COLO829 (cell line): ENCODE measurements at places on chromosomes 1 and 21.

GRCh38 chr21:32979598-32980268 is 46.0 kb upstream of the OLIG2 start:
- DNase-seq = no peak

GRCh38 chr21:29511096-29511495 is 212.4 kb downstream of the BACH1 start:
- no peak for DNase-seq

DNA sequence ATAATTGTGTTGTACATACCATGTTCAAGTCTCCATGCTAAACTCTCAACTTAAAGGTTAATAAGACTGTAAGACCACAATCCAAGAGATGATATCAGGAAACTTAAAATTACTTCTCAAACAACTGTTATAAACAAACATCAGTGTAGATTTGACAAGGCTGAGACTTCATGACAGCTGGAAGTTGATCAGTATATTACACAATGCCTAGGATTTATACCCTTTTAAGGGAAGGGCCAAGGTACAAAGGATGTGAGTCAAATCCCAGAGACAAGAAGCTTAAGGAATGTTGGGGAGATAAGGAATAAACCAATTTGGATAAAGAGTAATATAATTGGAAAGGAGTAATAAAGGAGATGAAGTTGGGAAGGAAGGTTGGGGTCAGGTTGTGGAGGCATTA is 98.8 kb downstream of the LBR start:
- DNase-seq = no peak

- DNase-seq = peak; percentile 13
Observed at GRCh38 chr21:18041012-18041411, 203.6 kb upstream of the CHODL start.

- no peak for DNase-seq
Observed at GRCh38 chr1:26857473-26858060, 5.4 kb upstream of the SFN start.

DNA sequence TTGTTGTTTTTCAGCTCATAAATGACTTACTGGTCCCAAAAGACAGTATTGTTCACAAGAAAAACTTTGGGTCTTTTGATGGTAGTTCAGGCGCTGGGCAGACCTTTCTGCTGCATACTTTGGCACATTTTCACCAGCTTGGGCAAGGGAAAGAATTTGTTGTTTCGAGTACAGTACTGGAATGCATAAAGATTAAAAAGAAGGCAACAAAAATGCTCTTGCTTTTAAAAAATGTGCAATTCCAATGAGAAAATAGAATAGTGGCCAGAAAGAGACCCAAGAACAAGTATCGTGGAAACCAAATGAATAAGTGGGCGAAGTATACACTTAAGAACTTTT is 56.0 kb downstream of the CLIC6 start:
- DNase-seq = no peak

GRCh38 chr1:93051961-93052360 is 27.1 kb upstream of the MTF2 start:
- DNase-seq = no peak

DNA sequence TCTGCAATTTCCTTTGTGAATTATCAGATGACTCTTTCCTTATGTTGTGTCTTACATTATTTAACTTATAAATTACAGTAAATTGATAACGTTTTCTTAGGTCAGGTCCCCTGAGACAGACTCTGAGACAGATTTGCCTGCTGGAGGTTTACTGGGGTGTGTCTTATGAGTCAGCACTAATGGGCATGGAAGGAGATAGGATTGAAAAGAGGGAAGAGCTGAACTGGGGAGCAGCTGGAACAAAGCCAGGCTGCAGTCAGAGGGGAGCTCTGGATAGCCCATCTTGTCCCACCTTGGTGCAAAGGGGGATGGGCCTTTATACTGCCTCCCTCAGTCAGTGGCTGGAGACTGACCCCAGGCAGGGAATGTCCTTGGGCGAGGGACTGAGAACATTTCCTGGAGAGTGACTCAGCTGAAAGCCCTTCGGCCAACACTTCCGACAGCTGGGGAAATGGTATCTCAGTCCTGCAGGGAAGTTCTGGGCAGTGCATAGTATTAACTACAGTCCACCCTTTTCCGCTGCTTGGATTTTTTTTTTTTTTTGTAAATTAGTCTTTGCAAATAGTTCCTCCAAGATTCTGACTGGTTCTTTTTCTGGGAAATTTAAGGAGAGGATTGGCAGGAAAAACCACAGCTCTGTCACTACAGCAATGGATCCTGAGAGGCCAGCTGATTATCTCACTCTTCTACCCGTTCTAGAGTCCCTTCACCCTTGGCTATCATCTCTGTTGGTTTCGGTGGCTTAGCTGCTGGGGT is 39.1 kb upstream of the CDC42BPA start:
- peak; percentile 91 for DNase-seq

GRCh38 chr1:155286544-155286943 is 9.3 kb downstream of the HCN3 start:
- no peak for DNase-seq

DNA sequence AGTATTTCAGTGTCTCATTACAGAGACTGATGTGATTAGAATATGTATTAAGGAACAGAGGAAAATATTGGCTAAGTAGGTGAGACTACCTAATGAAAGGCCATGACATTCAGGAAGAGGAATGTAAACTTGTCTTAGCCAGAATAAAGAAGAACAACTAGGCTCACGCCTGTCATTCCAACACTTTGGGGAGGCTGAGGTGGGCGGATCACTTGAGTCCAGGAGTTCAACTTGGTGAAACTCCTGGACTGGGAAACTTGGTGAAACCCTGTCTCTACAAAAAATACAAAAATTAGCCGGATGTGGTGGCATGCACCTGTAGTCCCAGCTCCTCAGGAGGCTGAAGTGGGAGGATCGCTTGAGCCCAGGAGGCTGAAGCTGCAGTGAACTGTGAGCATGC is 14.8 kb upstream of the CACYBP start:
- no peak for DNase-seq

- DNase-seq = no peak
Observed at GRCh38 chr1:58904299-58905125, 120.7 kb upstream of the JUN start.

- DNase-seq = no peak
Observed at GRCh38 chr1:60911966-60912697, 170.2 kb upstream of the NFIA start.

GRCh38 chr1:199242147-199242546 is 603.3 kb downstream of the PTPRC start:
- DNase-seq = no peak

DNA sequence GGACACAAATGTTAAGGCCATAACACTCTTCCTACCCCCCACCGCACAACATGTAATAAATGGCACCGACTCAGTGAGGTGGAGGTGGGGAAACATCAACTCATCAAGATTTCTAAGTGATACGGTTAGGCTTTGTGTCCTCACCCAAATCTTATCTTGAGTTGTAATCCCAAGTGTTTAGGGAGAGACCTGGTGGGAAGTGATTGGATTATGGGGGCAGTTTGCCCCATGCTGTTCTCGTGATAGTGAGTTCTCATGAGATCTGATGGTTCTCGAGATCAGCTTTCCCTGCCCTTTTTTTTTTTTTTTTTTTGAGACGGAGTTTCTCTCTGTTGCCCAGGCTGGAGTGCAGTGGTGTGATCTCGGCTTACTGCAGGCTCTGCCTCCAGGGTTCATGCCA is 51.0 kb upstream of the ACTL8 start:
- DNase-seq = no peak

DNA sequence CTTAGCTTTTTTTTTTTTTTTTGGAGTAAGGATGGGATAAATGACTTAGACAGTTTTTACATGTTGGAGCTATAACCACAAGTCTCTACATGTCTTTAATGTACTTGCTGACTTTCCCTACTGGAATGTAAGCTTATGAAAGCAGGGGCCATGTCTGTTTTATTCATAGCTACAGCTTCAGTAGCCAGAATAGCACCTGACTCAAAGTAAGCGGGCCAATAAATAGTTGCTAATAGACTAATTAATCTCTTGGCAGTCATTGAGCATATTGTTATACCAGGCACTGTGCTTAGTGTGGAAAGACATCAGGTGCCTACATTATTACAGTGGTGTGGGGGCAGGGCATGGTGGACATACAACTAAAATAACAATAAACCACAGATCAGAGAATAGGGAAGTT is 84.4 kb upstream of the HOOK1 start:
- no peak for DNase-seq

GRCh38 chr1:43878440-43878839 is 55.2 kb upstream of the ARTN start:
- no peak for DNase-seq

- DNase-seq = no peak
Observed at GRCh38 chr1:22782406-22782805, 71.8 kb downstream of the EPHB2 start.

GRCh38 chr1:2881556-2881955 is 80.1 kb upstream of the TTC34 start:
- no peak for DNase-seq

DNA sequence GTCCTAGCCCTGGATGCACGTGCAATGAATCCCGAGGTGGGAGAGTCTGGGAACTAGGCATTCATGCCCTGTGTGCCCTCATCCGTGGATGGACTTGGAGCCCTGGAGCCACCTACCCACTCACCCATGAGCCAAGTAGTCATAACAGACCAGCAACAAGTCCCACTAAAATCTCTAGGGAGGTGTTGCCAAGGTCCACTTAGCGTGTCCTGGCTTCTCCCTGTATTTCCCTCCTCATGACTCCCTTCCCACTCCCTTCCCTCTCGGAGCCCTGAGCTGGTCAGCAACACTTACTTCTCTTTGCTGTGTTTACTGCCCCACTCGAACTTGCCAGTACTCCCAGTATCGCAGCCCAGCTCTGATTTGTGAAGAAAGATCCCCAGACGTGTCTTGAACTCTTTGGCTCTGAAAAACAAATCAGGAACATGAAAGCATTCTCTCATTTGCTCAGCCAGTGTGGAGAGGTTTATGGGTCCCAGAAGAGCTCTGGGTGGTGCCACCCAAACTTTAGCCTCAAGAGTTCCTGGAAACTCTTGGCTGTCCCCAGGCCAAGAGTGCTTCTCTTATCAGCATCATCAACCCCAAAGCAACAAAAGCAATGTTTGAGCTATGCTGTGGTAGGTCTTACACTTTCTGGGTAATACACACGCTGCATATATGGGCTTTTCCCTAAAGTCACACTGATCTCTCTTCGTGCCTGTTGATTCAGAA is 1.1 kb downstream of the RGS16 start:
- no peak for DNase-seq

DNA sequence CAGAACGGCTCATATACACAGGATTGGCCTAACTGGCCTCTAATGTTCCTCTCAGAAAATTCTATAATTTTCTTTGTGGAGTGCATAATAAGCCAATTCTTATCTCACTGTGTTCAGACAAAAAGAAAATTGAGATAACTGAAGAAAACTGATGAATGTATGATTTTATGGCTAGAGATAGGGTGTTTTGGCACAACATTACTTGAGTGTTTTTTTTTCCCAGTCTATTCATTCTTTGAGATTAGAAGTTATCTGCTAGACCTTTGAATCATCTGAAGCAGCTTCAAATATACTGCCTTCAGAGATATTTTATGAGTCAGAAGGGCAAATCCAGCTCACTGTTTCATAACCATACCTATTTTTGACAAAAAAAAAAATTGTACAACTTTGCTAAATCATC is 85.6 kb downstream of the VAV3 start:
- no peak for DNase-seq

DNA sequence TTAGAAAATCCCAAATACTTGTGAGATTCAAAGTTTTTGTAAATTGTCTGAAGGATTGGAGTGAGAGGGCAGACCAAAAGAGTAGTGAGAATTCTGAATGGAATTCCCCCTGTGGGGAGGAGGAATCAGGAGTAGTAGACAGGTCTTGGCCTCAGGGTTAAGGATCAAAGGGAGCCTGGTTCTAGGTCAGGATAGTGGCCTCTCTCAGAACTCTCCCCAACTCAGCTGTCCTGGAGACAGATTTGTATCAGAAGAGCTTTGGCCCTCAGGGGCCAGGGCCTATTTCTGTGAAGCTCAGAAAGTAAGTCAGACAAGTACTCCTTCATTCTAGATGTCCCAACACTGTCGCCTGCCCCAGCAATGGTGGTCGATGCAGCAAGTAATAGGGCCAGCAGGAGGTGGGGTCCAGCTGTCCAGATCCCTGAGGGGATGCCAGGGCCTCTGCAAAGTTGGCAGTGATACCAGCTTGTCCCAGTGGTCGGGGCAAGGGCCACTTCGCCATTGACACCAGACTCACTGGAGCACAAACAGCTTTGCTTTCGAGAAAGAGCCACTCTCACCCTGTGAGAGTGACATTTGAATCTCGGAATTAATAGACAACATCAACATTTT is 115.2 kb downstream of the SLC25A24 start:
- DNase-seq = no peak

GRCh38 chr1:226154593-226154992 is 31.9 kb downstream of the ACBD3 start:
- no peak for DNase-seq

DNA sequence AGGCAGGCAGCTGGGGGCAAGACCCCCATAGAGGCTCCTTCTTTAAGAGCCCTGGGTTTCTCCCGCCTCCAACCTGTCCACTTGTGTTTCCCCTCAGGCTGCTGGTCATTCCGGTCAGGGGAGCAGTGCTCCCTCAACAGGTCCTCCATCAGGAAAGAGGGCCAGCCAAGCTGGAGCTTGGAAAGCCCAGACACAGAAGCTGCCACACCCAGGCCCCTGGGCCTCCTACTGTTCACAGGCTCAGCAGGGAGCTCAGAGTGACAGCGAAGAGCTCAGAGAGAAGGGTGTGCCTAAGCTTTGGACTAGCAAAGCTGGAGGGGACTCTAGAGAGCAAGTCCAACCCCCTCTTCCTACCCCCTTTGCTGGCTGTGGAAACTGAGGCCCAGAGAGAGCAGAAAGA is 10.3 kb upstream of the CDCP2 start:
- DNase-seq = no peak

GRCh38 chr1:37575692-37576091 is 19.0 kb downstream of the DNALI1 start:
- DNase-seq = no peak

DNA sequence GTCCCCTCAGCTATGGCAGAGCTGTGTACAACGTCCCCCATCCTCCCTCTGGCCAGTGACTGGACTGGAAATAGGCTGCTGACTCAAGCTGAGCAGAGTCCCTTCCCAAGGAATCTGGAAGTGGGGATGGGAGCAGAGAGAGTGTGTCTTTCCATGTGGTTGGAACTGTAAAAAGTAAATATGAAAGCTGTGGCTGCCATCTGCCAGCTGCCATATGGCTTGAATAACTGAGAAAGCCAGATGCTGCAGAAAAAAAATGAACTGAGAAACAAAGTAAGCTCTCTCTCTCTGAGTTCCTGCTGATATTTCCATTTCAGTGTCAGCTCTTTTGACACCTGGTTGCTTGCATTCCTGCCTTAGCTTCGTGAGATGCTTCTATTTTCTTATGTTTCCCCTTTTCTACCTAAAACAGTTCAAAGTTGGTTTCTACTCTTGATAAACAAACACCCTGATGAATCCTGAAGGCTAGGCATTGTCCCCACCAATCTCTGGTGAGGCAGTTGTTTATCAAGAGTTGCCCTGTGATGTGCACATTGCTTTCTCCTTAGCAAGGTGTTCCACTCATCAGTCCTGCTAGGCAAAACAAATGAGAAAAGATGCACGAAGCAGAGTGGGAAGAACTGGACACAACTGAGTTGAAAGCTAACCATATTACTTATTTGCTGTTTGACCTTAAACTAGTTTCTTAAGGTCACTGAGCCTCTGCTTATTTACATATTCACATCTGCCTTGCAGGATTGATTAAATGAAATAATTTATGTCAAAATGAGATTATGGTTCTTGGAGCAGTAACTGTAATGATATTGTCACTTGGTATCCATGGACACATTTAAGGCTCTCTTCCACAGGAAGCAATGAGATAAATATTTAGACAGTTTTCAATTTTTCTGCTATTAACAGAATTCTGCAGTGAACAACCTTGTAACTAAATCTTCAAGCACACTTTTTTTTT is 16.6 kb upstream of the DR1 start:
- DNase-seq = no peak

- no peak for DNase-seq
Observed at GRCh38 chr1:156480411-156481192, 20.0 kb downstream of the MEF2D start.
